ENCODE measurements at places on chromosomes 2 and 18. TPM values are rescaled to one million over a fixed set of nuclear protein-coding genes. Genes with fewer than 3 reads are reported as not detected.
A peak's percentile ranks its signal among the peaks of the same experiment; 100 is the strongest.

ABCG8 gene
- total RNA-seq = not detected

ATP6V1B1 gene
- total RNA-seq = 2.1 TPM

TBR1 gene
- not detected for total RNA-seq

- peaks cover 10% of the 10 kb centered on the region for H3K4me1 ChIP-seq
- H3K36me3 ChIP-seq = no peaks in the 10 kb centered on the region
- no peak overlapping the region for H3K4me3 ChIP-seq
- H3K27me3 ChIP-seq = peaks cover 23% of the 10 kb centered on the region
- no peak overlapping the region for H3K27ac ChIP-seq
These were observed 25.6 kb downstream of the DNPEP start for GRCh38 chr2:219362072-219362471.

DNA sequence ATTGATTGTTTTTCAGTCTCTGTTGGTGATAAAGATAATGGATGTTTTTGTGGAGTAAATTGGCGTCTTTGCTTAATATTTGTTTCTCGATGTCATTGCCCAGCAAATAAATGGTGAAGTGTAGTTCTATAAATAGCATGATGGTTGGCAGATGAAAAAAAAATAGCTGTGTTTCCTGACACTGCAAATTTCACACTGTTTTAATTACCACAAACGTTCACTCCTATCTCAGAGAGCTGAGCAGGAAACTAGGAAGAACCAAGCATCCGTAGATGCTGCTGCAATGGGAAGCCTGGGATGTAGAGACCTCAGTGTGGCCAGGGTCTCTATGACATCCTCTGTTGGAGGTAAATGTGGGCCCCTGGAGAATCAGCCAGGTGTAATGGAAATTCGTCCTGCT, 183.2 kb downstream of the CYRIA start:
- H3K4me1 ChIP-seq = no peaks in the 10 kb centered on the region
- no peak overlapping the region for H3K27ac ChIP-seq
- H3K27me3 ChIP-seq = no peaks in the 10 kb centered on the region
- DNase-seq = no peak
- H3K36me3 ChIP-seq = no peaks in the 10 kb centered on the region

DNA sequence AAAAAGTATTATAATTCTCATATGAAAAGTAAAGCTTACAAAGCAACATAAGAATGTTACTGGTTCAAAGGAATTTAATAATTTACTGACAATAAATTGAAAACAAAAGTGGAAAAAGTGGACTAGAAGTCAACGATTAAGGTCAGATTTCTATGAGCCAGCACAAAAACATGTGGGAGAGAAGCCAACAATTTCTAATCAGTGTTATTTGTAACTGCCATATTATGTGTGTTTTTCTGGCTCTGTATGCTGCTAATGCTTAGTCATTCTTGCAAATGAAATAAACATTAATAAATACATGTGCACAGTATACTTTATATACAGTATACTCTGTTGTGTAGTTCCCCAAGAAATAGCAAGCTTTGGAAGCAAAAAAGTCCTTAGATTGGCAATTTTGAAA, 301.3 kb upstream of the RGPD4 start:
- no peaks in the 10 kb centered on the region for H3K36me3 ChIP-seq
- no peak for DNase-seq
- no peak overlapping the region for H3K27ac ChIP-seq

DNA sequence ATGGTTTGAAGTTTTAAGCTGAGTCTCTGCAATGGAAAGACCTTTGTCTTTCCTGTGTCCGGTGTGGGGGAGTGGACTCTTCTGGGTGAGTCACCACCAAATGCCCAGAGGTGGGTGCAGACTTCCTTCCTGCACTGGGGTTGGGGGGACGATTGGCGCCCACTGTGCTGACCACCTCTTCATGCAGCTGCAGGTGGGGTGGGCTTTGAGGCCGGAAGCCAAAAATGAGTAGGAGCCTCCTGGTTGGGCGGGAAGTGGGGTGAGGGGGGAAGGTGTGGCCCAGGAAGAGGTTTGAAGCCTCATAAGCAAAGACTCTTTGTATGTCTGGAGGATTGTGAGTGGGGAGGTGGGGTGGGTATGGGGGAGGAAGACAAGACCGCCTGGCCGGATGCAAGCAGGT, 27.6 kb downstream of the PAX8 start:
- no peaks in the 10 kb centered on the region for H3K27me3 ChIP-seq
- DNase-seq = no peak
- peaks cover 2% of the 10 kb centered on the region for H3K4me1 ChIP-seq

- H3K27me3 ChIP-seq = no peaks in the 10 kb centered on the region
- no peaks in the 10 kb centered on the region for H3K4me1 ChIP-seq
- peak; percentile 75 for DNase-seq
These were observed 45.3 kb downstream of the ACAA2 start for GRCh38 chr18:49768051-49768391.

DNA sequence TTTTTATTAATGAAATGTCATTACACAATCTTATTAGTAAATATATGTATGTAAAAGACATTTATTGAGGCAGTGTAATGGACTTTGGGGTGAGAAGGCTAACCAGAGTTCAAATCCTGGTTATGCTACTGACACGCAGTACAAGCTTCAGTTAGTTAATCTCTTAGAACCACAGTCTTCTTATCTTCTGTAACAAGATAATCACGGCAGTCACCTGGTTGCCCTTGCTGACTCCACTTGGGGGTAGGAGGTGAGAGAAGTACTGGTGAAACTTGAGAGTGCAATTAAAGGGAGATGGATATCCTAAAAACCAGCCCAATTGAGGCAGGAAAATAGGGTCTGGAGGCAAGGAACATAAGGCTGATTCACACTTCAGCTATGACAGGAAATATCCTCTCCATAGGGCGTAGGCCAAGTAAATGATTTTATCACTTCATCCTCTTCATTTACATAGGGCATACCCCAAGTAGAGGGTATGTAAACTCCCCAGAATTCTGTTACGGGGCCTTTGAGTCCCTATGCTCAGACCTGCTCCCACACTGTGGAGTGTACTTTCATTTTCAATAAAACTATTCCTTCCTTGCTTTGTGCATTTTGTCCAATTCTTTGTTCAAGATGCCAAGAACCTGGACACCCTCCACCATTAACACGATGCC, 21.3 kb downstream of the SKA1 start:
- peaks cover 11% of the 10 kb centered on the region for H3K27me3 ChIP-seq
- DNase-seq = no peak
- no peak overlapping the region for H3K4me3 ChIP-seq
- no peak overlapping the region for H3K27ac ChIP-seq

DNA sequence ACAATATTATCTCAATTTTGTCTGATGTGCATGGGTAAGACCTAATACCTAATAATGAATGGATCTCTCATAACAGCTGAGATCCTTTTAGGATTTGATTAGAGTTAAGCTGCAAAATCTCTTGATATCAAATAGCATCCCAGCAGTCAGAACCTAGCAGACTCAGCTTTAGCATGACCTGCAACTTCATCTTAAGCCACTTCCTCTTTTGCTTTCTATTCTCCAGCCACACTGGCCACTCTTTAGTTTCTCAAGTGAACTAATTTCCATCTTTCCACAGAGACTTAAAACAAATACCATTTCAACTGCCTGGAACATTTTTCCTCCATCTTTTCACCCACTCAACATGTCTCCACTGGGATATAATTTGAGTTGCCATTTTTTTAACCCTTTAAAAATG, 1251.6 kb upstream of the ZEB2 start:
- no peak overlapping the region for H3K27ac ChIP-seq
- H3K27me3 ChIP-seq = no peaks in the 10 kb centered on the region
- H3K36me3 ChIP-seq = no peaks in the 10 kb centered on the region
- H3K4me1 ChIP-seq = no peaks in the 10 kb centered on the region
